ENCODE measurements at places on chromosomes 7 and 10.

DNA sequence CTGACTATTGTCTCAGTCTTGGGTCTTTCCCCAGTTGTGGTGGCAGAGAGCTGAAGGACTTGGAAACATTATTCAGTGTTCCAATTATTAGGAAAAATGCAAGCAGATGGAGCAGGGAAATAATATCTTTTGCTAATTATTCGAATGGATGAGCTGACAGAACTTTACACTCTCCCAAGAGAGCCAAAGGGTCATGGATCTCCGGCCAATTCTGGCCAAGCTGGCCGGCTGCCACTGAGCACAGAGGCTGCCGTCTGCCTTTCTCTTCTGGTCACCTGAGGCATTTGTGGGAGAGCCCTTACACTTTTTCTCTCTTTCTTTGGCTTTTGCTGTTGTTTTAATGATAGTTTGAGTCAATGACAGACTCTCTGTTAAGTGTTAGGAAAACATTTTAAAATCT is 22.2 kb upstream of the CNTNAP2 start:
- DNase-seq: no peak

- DNase-seq: no peak
These were observed 239.1 kb downstream of the SKAP2 start for GRCh38 chr7:26625286-26625685.

GRCh38 chr7:134645935-134646334 is 718 bp upstream of the BPGM start:
- DNase-seq: no peak

GRCh38 chr7:12475362-12476063 is 71.8 kb upstream of the VWDE start:
- DNase-seq: no peak

GRCh38 chr10:24483701-24484100 is 240.0 kb downstream of the ARHGAP21 start:
- DNase-seq: no peak

Data from right atrium auricular region (tissue), 2 donors.